CD4-positive, alpha-beta T cell treated with Interleukin-1 beta for 1 hour (primary cell): ENCODE measurements at places on chromosomes 2 and 18.

DNA sequence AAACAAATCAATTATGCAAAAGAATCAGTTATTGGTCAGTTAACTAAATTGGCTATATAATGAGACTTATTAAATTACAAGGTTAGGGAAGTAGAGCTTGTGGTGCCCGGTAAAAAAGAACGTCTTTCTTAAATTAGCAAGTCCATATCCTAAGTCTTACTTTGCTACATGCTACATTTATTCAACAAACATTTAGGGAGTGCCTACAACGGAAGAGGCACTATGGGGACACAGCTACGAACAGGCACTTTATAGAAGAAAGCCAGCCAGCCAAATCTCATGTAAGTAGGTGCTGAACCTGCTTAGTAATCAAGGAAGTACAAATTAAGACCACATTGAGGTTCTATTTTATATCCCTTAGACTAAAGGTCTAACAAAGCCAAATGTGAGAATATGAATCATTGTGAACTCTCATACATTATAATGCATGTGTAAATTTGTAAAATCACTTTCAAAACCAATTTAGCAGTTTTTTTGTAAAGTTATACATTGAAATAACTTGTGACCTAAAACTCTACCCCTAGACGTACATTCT lies 59.9 kb downstream of the PDK1 start:
- DNase-seq = no peak

GRCh38 chr2:138474100-138474825 lies 27.3 kb upstream of the SPOPL start:
- DNase-seq = no peak

- DNase-seq = no peak
Observed at GRCh38 chr2:26892922-26893524, 45.1 kb downstream of the DPYSL5 start.

GRCh38 chr2:54074606-54075341 lies 40.6 kb upstream of the ACYP2 start:
- DNase-seq = no peak

GRCh38 chr2:43748333-43748732 lies 25.5 kb upstream of the DYNC2LI1 start:
- DNase-seq = no peak

GRCh38 chr2:241376808-241377207 lies 20.7 kb downstream of the FARP2 start:
- no peak for DNase-seq

GRCh38 chr2:65159906-65160305 lies 30.0 kb upstream of the RAB1A start:
- DNase-seq = no peak

GRCh38 chr2:85324639-85325465 lies 2.9 kb downstream of the TGOLN2 start:
- DNase-seq = no peak

- no peak for DNase-seq
Observed at GRCh38 chr2:24238158-24238557, 63.3 kb downstream of the FAM228A start.

DNA sequence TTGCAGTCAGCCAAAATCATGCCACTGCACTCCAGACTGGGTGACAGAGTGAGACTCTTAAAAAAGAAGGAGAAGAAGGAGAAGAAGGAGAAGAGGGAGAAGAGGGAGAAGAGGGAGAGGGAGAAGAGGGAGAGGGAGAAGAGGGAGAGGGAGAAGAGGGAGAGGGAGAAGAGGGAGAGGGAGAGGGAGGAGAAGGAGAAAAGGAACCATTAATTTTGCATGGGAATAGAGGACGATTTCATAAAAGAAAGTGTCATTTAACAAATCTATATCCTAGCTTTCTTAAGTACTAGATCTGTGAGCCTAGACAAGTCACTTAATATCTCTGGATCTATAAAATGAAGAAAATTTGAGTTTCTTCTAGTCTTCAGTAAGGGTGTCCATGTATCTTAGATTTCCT lies 9.6 kb downstream of the NOL10 start:
- no peak for DNase-seq

GRCh38 chr2:58334414-58334813 lies 93.3 kb upstream of the FANCL start:
- DNase-seq = no peak

DNA sequence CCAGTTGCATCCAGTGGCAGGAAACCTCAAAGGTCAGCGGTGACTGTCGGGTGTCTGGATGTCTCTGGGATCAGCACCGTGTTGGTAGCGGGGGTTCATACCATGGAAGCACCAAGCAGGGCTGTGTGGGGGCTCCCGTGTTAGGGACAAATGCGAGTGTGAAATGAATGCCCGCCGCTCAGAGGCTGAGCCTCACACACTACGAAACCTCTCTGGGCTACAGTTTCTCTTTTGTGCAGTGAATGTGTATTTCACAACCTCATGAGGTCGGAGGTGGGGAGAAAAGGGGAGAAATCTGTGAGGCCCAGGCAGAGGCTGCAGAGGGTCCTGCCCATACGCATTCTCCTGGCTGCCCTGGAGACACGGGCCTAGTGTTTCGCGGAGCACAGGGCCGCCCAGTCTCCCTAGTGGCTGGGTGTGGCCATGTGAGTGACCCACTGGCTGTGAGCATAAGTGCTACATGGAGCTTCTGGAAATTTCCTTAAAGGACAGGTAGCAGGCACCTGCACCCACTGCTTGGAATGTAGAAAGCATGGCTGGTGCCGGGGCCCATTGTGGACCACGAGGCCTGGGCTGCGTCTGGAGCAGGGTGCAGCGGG lies 138.0 kb upstream of the GLI2 start:
- no peak for DNase-seq

GRCh38 chr2:164542581-164543021 lies 78.7 kb downstream of the GRB14 start:
- no peak for DNase-seq
